ENCODE measurements at places on chromosomes 1 and 21.

GRCh38 chr1:24955161-24955560 is 25.1 kb upstream of the RUNX3 start:
- DNase-seq = no peak

GRCh38 chr1:224131253-224131652 is 17.3 kb downstream of the FBXO28 start:
- DNase-seq = no peak

- DNase-seq = no peak
These were observed 100.8 kb downstream of the DMRTB1 start for GRCh38 chr1:53559854-53560580.

DNA sequence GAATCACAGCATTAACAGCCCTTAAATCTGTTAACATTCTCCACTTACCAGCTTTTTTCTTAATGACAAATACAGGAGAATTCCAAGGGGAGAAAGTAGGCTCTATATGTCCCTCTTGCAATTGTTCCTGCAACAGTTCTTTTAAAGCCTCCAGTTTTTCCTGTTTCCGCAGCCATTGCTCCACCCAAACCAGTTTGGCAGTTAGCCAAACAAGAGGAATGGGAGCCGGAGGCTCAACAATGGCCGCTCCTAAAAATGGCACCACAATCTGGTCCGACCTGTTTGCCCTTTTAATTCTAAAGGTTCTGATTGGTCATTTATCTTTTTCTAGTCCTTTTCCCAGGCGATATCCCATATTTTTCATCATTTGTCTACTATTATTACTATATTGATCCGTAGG is 14.0 kb upstream of the L1TD1 start:
- no peak for DNase-seq

- no peak for DNase-seq
These were observed 21.5 kb upstream of the SLC2A1 start for GRCh38 chr1:42979896-42980800.

DNA sequence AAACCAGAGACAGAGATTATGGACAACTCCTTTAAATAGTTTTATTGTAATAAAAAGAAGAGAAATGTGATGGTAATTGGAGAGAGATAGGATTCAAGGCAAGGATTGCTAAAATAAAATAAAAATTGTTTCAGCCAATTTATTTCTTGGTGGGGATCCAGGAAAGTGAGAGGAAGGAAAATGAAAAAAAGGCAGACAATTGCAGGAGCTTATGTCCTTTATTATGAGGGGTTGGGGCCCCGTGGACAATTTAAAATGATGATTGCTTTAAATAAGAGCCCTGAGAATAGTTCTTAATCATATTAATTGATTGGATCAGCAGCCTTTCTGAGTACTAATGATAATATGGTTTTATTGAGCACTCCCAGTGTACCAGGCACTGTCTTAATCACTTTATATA is 40.2 kb downstream of the RGS2 start:
- no peak for DNase-seq

GRCh38 chr1:203406446-203407045 is 55.6 kb upstream of the FMOD start:
- no peak for DNase-seq

GRCh38 chr1:220487297-220487820 is 40.6 kb upstream of the MARK1 start:
- no peak for DNase-seq

GRCh38 chr1:212254853-212255363 is 30.3 kb upstream of the PPP2R5A start:
- no peak for DNase-seq

- DNase-seq = peak; percentile 72
These were observed at the start of gene FAAP20 for GRCh38 chr1:2194319-2194897. Gene FAAP20 (minus strand): TSS chr1:2194772. CDS start chr1:2194749, 23 bp downstream.

GRCh38 chr1:37965301-37965700 is 18.4 kb upstream of the INPP5B start:
- no peak for DNase-seq

DNA sequence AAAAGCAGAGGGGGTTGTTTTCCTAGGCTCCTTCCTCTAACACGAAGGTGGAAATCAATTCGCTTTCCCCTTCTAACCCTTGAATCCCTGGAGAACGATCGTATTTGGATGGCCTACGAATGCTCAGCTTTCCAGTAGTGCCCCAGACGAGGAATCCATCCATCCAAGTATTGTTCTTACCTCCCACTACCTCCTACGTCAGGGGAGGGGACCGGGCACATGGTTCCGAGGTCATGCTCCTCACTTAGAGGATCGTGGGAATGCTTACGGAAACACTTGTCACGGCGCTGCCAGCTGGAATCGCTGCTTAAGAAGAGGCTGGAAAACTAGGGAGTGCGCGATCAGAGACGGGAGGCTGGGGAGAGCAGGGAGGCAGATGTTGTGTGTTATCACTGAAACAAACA is 47.4 kb downstream of the CAPZB start:
- DNase-seq = no peak

DNA sequence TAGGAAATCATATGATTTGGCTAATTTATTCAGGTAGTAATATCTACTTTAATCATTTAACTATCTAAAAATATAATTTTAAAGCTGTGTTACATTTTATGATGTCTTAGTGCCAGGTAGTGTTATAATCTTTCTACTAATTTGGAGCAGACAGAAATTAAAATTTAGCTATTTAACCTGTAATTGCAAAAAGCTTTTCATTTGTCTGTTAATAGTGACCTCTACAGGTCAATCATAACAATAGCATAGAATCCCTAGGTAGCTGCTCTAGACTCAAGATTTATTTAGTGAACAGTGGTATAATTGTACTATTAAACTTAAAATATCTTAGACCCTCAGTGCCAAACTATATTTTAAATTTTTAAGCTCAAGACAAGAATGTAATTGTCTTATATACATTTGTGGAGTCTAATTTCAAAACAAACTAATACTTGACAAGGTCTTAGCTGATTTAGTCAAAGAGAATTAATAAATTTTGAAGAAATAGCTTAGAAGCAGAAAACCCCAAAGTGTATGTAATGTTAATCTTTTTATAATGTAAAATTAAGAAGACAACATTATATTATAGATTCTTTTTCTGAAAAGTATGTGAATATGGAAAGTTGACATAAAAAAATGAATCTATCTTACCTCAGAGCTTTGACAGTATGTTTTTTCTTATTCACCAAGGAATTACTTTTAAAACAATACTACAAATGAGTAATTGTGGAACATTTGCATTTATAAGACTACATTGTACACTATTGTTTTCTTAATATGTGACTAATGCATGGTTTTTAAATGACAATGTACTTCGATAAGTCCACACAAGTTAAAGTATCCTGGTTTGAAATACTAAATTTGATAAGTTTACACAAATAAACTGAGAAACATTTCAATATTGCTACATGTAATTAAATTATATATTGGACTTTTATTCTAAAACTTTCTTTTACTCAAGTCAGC is 64.1 kb upstream of the RNPC3 start:
- no peak for DNase-seq

GRCh38 chr1:153293851-153294250 is 18.9 kb downstream of the PGLYRP3 start:
- DNase-seq = no peak

DNA sequence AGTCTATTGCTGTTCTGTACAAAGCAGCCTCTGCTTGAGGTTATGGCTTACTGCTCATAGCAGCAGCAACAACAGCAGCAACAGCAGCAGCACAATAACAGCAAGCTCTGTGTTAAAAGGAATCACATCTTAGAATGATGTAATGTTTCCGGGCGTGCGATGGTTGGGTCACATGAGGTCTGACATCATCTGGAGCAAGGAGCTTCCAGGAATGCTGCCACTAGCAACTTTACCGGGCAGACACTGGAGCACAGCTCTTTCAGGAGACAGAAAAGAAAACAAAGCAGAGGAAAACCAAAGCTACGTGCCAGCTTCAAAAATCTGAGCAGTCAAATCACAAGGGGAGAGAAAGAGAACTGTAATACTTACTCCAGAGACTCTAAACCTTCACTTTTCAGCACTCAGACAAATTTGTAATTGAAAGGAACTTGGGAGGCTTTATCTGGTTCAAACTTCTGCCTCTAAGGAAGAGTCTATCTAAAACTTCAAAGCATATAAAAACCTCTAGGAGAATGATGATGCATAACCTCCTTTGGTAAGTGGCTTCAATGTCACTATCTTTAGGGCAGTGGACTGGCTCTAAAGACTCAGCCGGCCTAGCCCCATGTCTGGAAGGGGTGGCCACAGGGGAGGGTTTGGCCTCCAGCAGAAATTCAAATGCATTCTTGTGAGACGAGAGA is 28.3 kb upstream of the RAB3GAP2 start:
- no peak for DNase-seq

DNA sequence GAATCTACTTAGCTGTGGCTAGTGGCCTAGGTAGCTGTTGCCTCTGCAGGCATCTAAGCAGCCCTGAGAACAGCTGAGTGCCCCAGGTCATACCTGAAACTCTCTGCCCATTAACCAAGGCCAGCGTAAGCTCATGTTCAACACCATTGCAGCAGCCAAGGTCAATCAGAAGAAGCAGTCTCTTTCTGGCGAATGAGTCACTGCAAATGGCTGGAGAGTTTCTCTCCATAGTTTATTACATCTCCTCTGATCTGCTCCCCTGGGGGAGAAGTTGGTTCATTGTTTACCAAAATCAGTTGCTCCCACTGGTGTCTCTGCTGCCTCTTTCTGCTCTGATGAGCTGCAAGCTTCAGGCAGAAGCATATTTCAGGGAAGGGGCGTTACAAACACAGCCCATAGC is 6.9 kb upstream of the BCL9 start:
- DNase-seq = no peak

GRCh38 chr21:44677881-44678280 is 4.1 kb downstream of the KRTAP12-1 start:
- DNase-seq = no peak

- DNase-seq = no peak
These were observed 25.1 kb upstream of the HUNK start for GRCh38 chr21:31847761-31848160.

GRCh38 chr1:65260851-65261473 is 48.4 kb upstream of the DNAJC6 start:
- no peak for DNase-seq

DNA sequence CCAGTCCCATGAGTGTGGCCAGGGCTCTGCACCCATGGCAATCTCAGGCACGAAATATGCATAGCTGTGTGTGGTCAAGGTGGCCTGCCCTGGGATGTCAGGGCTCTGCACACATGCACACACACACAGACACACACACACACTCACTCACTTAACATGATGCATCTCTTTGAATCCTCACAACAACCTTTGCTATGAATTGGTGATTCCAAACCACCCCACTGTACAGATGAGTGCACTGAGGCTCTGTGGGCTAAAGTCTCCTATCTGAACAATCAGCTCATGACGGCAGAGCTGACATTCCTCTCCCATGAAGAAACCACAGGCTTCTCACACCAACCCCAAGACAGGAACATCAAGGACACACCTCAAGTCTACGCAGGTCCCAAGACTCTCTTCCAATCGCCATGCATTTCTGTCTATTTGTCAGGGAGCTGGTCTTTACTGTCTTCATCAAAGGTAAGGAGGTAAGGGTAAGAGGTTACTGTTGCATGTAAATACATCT is 131.6 kb downstream of the ETS2 start:
- no peak for DNase-seq

DNA sequence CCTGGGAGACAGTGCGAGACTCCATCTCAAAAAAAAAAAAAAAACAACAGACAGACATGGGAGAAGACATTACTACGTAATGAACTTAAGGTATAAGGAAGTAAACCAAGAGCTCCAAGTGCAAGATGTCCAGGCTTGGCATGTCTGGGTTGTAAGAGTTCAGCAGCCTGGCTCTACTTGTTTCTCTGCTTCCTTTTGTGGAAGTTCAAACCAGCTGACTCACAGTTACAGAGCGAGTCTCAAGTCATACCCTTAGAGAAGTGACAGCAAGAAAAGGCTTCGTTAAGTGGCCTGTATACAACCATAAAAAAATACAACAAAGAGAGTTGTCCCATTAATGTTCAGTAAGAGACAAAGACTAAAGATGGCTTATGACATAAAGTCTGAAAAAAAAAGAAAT is 1.3 kb downstream of the RIT1 start:
- no peak for DNase-seq

DNA sequence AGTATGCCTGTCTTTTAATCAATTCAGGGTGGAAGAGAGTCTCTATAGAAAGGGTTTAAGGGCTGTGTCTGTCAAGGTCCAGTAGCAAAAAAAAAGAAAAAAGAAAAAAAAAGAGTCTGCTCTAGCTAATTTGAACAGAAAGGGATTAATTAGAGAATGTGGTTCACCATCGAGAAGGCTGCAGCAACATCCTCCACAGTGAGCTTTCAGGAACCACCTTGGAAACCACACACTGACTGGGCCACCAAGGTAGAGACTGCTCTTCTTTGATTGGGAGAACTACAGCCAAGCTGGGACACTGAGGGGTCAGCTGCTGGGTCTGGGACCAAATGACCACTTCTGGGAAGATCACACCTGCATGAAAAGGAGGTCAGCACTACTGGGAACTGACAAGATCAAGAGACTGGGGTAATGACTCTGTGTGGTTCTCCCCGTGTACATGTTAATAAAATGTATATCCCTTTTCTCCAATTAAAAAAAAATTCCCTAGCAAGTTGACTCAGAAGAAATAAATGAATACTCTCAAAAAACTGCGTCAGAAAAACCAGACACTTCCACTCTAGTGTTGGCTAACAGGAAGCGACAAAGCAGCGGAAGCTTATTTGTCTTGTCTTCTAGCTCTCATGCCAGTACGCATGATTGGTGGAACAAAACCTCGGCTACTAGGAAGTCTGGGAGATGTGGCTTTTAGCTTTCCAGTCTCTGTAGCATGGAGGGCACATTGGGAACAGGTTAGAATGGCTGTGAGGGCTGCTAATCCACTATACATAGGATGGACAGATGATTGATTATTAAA is 60.0 kb upstream of the IVNS1ABP start:
- no peak for DNase-seq

DNA sequence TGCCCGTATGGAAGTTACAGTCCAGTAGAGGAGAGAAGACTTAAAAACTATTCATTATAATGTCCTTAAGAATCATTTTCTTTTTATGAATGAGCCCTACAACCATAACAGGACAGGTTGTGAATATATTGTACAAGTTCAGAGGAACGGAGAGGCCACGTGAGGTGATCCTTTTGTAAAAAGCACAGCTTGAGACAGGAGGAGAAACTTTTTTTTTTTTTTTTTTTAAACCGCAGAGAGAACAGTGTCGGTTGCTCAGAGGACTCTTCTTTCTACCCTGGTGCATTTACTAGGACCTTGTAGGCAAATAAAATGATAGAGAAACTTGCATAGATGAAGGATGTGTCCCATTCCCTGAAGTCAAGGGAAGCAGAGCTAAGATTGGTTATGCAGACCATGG is 32.1 kb downstream of the DYRK1A start:
- DNase-seq = peak; percentile 19

- DNase-seq = no peak
These were observed 14.3 kb upstream of the ALG14 start for GRCh38 chr1:95086949-95087533.

All from naive thymus-derived CD8-positive, alpha-beta T cell (primary cell).